Renal pelvis (tissue), 12 donors: ENCODE measurements at places on chromosomes 2 and 18.
A peak's percentile ranks its signal among the peaks of the same experiment; 100 is the strongest.

- DNase-seq: peak; percentile 34
Observed at GRCh38 chr2:99066075-99066958, 75.2 kb upstream of the C2orf15 start.

DNA sequence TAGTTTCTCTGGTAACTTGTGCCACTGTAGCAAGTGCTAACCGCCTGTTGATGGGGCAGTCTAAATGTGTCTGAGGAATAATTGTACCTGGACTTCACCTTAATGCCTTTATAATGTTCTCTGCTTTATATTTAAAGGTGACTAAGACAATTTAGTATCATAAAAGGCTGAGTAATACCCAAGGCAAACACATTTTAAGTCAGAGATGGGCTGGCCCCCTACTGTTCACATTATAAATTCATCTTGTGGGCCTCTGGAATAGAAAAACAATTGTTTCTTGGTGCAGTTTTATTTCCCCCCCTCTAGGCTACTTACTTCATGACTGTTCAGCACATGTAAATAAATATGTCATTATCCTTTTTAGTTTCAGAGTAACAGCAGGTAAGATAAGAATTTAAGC, 559.3 kb upstream of the PIK3C3 start:
- no peak for DNase-seq

GRCh38 chr18:51251625-51252024, 54.1 kb upstream of the MEX3C start:
- no peak for DNase-seq

- DNase-seq: no peak
Observed at GRCh38 chr2:7525746-7526145, 608.5 kb downstream of the RNF144A start.

- DNase-seq: no peak
Observed at GRCh38 chr2:60884800-60885199, 3.4 kb downstream of the REL start.

GRCh38 chr2:239149501-239149900, 251.3 kb downstream of the HDAC4 start:
- no peak for DNase-seq

- DNase-seq: no peak
Observed at GRCh38 chr18:35485852-35486251, 11.9 kb downstream of the INO80C start.

GRCh38 chr2:232573771-232574435, 23.4 kb downstream of the EIF4E2 start:
- no peak for DNase-seq

DNA sequence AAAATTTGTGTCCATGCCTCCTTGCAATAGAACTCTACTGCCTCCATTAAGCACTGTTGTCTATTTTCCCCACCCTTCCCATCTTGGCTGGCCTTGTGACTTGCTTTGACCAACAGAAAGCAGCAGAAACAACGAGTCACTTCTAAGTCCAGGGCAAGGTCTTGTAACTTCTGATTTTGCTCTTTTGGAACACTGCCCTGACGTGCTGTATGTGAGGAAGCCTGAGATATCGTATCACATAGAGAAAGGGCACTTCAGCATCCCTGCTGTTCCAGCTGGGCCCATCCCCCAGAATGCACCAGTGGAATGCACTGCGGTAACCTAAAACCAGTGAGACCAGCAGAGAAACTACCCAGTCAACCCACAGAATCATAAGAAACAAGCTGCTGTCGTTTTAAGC, 28.1 kb downstream of the NCKAP1 start:
- peak; percentile 52 for DNase-seq

DNA sequence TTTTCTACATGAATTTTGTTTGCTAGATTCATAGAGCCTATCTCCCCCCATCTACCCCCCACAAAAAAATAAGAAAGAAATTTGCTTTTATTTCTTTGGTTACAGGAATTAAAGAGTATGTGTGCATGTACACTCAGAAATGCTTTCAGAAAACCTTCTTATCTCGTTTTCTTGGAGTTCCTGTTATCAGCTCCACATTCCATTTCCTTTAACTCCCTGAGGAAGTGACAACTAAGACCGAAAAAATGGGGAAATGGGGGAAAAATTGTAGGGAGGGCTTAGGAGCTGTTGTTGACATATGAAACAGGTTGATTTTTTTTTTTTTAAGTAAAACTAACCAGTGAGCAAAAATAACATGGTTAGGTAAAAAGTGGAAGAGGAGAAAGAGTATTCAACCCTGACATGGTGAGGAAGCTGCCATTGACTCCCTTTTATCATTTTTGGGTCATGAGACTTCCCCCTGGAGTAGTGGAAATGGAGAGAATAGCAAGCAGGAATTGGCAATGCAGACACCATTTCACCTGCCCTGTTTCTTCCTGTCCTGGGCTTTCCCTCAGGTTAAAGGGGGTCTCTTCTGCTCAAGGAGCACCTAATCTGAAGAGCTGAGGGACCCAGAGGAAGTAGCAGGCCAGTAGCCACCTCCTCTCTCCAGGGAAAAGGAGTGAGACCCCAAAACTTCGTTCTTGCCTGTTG, 93.5 kb downstream of the OSBPL6 start:
- no peak for DNase-seq

DNA sequence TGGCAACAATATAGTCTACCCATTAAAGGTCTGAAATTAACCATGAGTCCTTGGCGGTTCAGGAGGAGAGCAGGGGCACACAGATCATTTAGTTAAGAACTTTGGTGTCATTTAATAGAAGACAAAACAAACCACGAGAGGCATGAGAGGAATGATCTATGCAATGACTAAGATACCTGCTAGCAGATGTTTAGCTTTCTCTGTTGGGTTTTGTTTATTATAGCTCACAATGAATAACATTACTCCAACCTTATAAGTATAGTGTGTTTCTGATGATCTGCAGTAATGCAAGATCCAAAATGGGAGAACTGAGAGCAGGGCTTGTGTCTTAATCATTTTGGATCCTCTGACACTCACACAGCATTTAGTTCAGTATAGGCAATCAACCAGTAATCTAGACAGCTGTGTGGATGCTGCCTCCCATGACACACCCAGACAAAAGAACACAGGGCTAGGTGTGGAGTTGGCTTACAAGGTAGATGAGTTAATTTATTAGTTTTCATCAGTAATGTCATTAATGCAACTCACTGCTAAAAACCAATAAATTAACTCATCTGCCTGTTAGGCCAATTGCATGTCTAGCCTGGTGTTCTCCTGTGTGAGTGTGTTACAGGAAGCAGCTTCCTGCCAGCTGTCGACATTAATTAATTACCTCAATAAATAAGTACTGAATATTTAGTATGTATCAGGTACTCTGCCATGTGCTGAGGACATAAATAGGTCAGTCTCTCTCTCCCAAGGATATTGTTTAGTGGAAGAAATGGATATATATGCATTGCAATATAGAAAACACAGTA, 92.3 kb downstream of the CLIP4 start:
- no peak for DNase-seq

DNA sequence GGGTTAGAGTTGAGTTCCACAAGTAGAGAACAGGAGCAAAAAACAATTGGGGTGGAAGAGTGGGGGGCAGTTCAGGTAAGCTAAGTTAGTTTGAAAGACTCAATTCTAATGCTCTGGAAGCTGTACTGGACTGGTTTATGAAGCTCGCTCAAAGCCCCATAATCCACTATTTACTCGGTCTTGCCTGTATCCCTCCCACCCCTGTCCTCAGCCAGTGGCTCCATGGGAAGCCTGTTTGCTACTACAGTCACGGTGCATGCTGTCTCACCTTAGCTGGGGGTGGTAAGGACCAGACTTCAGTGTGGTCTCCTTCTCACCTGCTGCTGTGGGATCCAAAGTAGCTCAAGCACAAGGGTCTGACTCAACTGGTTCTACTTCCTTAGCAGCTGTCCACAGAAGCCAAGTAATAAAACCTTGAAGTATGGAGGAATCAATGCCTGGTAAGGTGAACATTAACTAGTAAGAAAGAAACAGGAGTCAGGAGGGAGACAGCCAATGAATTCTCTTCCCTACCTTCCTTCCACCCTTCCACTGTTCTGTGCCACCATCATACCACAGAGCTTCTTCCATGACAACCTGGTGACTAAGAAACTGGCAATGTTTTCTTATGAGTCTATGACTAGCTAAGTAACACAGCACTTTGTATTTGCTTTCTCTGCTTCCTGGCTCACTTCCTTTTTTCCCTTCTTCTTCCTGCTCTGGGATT, 230.8 kb downstream of the SRBD1 start:
- no peak for DNase-seq

DNA sequence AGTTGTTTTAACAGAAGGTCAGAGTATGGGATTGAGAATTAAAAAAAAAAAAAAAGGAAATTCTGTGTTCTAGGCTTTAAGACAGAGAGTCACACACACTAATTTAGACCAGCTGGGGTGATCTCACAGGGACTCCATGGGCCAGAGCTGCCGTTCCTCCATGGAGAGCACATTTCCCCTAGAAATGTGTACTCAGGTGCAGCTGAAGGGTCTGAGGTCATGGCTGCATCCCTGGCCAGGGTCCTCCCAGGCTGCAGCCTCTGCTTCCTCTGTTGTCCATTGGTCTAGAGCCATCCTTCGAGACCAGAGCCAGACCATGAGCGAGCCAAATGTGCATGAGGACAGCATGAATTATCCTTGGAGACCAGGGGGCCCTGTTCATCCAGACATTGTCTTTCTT, 190.1 kb upstream of the TNP1 start:
- no peak for DNase-seq
